ENCODE measurements at places on chromosomes 3 and 15.

- no peak for DNase-seq
Measured at GRCh38 chr3:77468626-77469020, 428.7 kb downstream of the ROBO2 start.

DNA sequence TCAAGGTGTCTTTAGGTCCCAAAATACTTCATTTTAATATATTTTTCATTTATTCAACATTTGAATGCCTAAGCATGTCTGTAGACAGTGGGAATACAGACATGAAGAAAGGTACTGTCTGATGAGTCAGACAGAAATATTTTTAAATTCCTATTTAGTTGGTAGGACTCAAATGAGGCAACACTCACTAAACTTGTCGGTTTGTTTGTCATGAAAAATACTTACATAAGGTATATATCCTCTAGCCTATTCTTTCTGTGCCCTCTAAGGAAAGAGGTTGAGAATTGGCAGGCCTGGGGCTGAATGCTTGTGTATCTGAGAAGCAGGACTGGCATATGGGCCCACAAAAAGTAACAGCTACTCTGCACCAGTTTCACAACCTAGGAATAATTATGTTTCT is 423.6 kb upstream of the MDFIC2 start:
- no peak for DNase-seq

GRCh38 chr3:4508048-4508981 is 15.2 kb downstream of the ITPR1 start:
- DNase-seq: no peak

DNA sequence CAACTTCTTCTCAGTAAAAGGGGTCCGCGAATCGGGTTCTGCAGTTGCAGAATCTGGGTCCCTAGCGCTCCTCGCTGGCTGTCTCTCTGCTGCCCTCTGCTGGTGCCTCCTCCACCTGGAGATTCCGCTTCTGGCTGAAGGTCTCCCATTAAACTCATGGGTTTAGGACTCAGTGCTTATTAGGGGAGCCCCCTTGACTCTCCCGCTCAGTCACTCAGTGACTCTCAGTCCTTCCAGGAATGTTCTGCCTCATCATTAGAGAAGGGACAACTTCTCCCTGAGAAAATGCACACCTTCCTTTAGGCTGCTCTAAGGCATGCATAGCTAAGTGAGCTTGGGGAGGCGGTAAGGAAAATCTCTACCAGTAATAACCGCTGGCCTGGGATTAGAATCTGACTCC is 7.1 kb downstream of the CPN2 start:
- DNase-seq: peak; percentile 33

DNA sequence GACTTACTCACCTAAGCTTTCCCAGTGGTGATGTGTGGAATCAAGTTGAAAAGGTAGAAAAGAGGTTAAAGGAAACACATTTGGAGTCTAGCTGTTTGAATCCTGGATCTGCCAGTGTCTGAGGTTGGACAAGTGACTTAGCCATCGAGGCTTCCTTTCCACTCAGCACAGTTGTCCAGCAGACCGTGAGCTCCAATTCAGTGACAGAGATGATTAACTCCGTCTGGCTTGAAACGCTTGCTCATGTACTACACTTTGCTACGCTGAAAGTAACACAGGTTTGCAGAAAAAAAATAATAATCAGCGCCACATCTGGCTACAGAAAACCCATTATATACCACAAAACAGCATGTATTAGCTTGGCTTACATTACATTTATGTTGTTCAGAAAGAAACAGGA is 364.9 kb upstream of the MCTP2 start:
- DNase-seq: no peak

DNA sequence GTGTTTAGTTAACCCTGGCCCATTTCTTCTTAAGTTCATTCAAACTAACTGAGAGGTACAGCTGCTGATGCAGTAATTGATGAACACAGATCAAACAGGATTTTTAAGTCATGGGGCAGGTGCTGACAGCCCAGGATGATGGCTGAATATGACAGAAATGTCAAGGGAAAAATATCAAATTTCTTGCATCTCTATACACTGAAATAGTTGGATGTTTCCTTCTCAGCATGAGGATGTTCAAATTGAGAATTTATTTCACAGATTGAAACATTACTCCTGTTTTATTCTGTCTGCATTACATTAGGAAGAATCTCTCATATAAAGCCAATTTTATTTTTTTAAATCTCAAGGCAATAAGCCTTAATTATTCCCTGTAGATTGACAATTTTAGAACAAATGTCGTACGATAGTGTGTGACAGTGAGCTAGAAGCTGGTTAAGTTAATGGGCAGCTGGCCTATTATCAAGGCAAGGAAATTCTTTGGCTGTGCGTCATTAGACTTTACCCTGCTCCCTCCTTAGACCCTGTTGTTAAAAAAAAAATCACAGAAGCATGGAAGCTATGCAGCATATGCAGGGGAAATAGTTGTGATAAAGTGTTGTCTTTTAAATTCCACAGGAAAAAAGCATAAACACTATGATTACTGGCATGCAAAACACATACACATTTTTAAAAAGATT is 183.8 kb upstream of the KCNMB2 start:
- DNase-seq: no peak

GRCh38 chr3:145266368-145266767 is 894.6 kb downstream of the PLOD2 start:
- no peak for DNase-seq

- DNase-seq: no peak
Measured at GRCh38 chr3:31305340-31305739, 227.4 kb upstream of the STT3B start.

- DNase-seq: no peak
Measured at GRCh38 chr15:75732809-75733451, 20.3 kb upstream of the CSPG4 start.
